ENCODE measurements at places on chromosomes 5 and 9.

DNA sequence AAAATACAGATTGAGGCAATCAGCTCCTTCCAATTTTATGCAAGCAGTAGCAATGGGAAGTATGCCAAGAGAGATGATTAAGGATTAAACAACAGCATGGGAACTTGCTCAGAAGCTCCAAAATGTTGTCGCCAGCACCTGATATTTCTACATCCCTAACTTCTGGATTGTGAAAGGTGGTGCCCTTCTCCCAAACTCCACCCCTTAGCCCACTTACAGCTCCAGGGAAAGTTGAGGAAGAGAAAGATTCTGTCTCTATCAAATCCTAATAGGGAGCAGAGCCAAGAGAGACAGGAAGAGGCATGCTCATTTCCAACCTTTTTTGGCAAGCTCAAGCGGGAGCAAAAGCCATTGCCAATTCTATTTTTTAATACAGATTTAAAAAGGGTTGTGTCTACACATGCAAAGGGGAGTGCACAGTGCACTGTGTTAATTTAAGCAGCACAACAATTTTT lies 92.4 kb upstream of the NR3C1 start:
- DNase-seq: no peak

DNA sequence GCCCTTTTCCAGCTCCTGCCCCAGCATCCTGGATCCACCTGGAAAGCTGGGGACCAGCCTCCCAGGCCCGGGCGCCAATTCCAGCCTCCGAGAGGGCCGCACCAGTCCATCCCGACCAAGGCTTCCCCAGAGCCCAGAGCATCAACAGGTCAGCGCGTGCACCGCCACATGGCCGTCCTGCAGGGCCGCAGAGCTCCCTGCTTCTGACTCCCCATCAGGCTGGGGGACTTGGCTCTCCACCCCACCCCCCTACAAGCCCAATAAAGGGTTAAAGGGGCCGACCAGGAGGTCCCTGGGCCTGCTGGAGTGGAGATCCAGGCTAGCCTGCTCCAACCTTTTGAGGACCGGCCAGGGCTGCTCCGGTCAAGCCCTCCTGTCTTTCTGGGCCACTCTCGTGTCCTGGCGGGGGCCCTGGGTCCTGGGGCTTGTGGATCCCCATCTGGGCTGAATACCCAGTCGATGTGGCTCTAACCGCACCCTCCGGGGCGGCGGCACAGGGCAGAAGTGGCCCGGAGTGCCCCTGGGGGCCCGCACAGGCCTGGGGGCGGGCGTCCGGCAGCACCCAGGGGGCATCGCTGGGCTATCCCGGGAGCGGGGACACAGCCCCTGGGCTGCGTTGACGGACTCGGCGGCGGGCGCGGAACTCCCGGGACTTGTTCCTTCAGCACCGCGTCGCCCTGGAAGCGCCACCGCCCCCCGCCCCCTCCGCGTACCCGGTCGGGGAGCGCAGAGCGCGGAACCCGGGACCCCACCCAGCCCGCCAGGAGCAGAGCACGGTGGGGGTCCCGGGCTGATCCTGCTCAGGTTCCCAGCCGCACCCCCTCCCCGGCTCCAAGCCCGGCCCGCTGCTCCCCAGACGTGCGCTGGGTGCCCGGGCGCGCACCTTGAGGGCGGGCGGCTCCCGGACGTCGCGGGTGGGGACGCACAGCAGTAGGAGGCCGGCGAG lies 590 bp downstream of the ENTPD2 start:
- no peak for DNase-seq

DNA sequence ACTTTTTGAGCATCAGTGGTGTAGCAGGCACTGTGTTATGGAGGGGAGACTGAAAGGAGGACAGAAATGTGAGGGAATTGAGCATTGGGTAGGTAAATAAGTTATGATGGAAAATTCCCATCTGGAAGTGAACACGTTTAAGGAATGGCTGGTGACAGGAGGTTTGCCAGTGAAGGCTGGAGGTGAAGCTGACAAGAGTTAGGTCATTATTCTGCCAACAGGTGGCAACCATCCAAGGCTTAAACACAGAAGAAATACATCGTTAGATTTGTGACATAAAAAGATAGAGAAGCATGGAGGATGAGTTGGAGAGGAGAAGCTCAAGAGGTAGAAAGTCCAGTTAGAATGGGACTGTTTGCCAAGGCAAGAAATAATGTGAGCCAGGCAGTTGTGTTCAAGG lies 455.3 kb upstream of the SGCD start:
- DNase-seq: no peak

GRCh38 chr5:165858118-165858517 lies 2352.7 kb downstream of the MAT2B start:
- no peak for DNase-seq

GRCh38 chr5:142819825-142820224 lies 49.6 kb downstream of the ARHGAP26 start:
- no peak for DNase-seq

- DNase-seq: no peak
These were observed 415.6 kb downstream of the GADD45G start for GRCh38 chr9:90020276-90020871.

DNA sequence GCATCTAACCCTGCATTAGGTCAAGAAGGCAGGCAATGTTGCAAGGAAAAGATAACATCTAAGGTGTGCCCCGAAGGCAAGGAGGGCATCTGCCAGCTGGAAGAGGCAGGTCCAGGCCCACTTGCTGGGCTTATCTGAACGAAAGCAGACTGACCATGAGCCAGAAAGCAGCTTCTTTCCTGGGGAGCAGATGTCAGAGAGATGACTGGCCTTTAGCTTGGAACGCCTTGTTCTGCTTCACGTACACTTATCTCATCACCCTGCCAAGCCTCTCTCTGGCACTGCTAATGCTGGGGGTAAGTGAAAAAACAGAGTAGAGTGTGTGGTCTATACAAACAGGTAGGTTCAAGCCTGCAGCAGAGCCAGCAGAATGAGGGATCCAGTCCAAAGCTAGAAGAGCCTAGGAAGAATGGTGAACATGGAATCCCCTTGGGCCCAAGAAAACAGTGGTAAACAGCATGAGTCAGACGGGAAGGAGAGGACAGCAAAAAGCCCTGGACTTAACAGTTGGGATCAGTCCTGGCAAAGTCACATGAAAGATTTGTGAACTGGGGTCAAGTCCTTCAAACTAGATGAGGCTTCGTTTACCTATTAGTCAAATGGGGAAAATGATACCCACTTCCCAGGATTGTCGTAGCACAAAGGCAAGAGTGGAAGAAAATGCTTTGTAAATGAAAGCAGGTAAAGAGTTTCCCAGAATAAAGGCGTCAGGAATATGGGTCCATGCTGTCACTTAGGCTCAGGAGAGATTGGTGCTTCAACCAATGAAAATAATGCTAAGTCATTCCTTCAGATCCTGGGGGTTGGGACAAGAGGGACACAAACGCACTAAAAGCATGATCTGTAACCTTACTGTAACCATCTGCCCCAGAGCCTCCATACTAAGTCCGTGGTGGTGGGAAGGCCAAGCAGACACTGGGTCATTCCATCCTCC lies 200.9 kb downstream of the SLIT3 start:
- DNase-seq: no peak

DNA sequence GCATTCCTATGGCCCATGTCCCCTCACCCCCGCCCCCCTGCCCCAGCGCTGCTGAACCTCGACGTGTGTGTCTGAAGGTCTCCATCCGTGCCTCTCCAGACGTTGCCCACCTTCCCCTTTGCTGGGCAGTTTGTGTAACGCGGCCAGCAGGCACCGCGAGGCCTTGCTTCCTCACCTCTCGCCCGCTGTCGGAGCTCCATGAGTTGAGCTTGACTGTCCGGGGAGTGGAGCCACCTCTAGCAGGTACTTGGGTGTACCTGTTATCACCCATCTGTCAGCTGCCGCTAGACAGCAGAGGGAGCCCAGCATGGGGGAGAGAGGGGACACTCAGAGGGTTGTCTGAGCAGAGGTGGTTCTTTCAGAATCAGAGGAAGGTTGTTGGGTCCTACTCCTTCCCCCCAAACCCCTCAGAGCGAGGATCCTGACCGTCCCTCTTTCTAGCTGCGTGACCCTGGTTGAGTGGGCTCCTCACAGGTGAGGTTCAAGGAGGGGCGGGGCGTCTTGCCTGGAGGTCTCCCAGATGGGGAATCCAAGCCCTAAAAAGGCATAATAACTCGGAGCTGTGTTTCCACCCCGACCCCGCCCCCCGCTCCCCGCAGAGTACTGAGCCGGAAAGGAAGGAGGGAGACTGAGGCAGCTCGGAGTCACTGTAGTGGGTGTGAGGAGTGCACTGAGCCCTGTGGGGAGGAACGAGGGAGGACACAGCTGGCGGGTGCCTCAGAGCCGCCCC lies 184.7 kb downstream of the C9orf50 start:
- no peak for DNase-seq

DNA sequence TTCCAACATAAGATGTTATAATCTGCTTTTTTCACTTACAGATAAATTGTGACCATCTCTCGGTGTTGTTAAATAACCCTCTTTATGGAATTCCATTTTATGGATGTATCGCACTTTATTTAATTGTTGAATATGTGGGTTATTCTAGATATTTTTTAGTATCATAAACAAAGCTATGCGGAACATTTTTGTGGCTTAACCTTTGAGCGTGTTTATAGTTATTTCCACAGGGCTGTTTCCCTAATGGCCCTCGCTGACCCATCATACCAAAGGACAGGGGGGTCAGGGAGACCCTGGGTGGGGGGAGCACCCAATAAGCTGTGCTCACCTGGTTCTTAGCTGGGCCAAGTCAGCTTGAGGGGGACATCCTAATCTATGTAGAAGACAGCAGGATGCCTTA lies 65.3 kb downstream of the NDST1 start:
- DNase-seq: no peak

- DNase-seq: no peak
These were observed 412.8 kb upstream of the PTGER4 start for GRCh38 chr5:40266952-40267351.

DNA sequence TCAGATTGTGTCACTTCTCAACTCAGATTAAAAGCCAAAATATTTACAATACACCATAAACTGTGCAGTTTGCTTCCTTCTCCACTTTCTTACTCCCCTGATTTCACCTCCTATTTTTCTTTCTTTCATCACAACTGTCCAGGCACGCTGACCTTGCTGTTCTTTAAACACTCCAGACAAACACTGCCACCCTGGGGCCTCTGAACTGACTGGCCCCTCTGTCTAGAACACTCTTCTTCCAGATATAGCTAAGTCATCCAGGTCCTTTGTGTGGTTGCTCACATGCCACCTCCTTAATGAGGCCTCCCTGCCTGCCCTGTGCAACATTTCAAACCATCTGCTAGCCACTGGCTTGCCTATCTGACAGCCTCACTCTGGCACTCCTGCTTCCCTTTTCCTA lies 46.6 kb downstream of the ATG10 start:
- DNase-seq: no peak

DNA sequence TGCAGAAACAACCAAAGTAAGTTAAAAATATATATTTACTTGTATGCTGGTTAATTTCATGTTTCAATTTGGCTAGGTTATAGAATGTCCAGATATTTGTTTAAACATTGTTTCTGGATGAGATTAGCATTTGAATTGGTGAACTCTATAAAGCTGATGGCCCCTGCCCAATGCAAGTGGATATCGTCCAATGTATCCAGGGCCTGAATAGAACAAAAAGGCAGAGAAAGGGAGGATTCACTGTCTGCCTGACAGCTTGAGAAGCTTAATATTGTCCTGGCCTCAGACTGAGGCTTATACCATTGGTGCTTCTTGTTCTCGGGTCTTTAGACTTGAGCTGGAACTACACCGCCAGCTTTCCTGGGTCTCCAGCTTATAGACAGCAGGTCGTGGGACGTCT lies 446.7 kb upstream of the ACTBL2 start:
- no peak for DNase-seq

GRCh38 chr5:155906046-155906445 lies 420.9 kb upstream of the SGCD start:
- no peak for DNase-seq

DNA sequence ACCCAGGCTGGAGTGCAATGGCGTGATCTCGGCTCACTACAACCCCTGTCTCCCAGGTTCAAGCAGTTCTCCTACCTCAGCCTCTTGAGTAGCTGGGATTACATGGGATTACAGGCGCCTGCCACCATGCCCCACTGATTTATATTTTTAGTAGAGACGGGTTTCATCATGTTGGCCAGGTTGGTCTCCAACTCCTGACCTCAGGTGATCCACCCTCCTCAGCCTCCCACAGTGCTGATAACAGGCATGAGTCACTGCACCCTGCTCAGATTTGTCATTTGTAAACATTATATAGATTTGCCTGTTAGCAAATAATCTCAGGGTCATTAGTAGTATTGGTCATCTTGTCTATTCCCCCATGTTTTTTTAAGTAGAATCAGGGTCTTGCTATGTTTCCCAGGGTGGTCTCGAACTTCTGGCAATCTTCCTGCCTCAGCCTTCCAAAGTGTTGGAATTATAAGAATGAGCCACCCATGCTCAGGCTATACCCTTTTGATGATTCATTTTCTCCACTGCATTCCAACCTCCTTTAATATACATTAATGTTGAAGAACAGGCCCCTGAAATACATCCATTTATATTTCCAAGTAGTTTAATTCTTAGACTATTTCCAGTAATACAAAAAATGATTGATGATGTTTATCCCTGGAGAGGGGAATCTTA lies 17.3 kb downstream of the CENPH start:
- no peak for DNase-seq

DNA sequence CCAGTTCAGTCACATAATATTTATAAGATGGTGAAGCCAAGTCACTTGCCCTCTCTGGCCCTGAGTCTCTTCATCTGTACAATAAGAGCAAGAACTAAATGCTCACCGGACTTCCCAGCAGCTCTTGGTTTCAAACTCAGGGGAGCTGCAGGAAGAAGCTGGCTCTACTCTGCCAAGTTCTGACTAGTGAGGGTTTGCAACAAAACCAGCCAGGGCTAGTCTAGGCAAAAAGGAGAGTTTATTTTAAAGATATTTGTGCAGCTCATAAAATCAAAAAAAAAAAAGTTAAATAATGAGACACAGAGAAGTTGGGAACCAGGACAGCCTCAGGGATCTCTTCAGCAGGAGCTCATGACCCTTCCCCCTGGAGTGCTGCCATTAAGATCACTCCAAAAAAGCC lies 107.3 kb downstream of the DOCK2 start:
- no peak for DNase-seq

DNA sequence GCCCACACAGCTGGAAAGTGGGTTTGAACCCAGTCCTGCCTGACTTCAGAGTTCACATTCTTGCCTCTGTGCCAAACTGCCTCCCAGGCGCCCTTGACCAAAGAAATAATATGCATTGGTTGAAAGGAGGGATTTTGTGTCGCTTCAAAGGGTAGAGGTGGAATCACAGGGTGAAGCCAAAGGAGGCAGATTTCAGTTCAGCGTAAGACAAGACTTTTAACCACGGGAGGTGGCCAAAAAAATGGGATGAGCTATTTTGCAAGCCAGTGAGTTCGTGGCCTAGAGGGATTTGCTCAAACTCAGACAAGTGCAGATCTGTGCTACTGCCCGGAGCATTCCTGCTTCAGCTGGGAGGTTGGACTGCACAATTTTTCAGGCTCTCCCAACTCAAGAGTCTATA lies 57.6 kb upstream of the RANBP3L start:
- no peak for DNase-seq

DNA sequence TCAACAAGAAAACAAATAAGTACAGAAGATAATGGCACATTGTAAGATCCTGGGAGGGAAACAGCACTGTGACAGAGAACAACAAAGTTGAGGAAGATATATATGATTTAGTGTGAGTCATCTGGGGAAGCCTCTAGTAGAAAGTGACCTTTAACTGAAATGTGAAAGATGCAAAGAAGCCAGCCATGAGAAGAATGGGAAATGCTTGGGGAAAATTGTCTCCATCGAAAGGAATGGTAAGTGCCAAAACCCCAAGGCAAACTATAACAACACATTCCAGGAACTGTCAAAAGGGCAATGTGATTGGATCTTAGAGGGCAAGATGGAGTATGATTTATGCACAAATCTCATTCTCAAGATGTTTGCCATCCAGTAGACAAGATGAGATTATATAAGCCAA lies 537.8 kb upstream of the BRINP1 start:
- no peak for DNase-seq
